ENCODE measurements at places on chromosomes 12 and 14.

DNA sequence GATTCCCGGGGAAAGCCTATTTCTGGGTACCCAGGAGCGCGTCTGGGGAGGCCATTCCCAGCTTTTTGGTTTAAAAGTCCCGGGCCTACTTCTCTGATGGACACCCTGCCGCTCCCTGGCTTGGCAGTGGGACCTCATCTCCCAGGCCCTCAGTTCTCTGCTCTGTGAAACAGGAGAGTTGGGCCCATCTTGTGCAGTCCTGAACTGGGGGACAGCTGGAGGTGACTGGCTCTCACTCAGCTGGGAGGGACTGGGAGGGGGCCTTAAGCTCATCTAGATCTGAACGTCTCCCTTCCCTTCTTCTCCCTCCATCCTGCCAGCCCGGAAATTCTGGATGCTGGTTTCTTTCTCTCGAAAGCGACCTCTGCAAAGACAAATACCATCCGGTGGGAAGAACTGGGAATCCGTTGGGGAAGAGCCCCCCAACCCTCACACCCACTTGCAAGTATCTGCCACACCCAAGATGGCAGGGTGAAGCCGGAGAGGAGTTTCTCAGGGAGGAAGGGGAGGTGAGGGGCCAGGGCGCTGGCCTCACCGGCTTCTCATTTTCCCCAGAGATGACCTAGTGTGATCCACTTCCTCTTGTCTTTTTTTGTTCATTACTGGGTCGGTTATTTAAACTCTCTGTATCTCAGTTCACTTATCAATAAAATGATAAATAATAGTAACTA, 1.4 kb downstream of the RIN3 start:
- DNase-seq: no peak

DNA sequence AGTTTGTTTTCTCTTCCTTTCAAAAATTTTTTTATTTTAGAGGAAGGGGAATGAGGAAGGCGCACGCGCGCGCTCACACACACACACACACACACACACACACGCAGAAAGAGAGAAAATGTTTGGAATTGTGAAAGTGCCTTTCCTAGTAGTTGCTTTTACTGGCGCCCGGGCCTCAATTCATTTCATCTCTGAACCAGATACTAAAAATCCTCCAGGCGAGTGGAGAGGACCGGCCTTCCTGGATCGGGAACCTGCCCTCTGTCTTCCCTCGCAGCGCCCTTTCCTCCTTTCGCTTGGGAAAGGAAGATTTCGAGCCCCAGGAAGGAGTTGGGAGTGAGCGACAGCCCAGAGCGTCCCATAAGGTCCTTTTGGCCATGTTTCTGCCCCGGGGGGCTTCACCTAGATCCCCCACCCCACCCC, 7.8 kb upstream of the TBX3 start:
- no peak for DNase-seq

DNA sequence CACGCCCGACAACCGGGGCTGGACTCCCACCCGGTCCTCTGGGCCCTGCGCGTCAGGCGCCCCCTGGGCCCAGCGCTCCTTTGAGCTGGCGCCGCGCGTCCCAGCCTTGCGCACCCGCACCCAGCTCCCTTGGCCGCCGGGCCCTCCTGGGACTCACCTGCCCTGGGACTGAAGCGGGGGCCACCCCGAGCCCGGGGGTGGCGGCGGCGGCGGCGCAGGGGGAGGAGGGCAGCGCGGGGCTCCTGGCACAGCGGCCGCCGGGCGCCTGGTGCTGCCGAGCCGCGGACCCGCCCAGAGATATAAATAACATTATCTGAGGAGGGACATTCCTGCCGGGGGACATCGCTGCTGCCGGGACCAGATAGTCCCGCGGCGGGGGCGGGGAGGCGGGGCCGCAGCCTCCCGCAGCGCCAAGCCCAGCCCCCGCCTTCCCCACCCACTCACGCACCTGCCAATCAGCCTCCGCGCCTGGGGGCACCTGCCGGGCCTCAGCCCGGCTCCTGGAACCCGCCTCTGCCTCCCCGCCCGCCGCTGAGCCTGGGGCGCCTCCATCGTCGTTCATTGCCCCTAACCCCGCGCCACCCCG, at the start of gene SPTB:
TSS of gene SPTB (minus strand) at position 273 of the 586 bp plus-strand sequence. CDS start 56,813 bp downstream, outside the sequence.
- peak; percentile 53 for DNase-seq

- DNase-seq: no peak
These were observed 9.7 kb downstream of the CKB start for GRCh38 chr14:103512701-103513611.

GRCh38 chr12:115383668-115384067, 699.7 kb upstream of the TBX3 start:
- DNase-seq: no peak

- DNase-seq: no peak
These were observed at the start of gene SYNDIG1L for GRCh38 chr14:74426202-74426582. Gene SYNDIG1L, minus strand, starts transcription at chr14:74426210. Its CDS starts 16,466 bp downstream, at chr14:74409744.

DNA sequence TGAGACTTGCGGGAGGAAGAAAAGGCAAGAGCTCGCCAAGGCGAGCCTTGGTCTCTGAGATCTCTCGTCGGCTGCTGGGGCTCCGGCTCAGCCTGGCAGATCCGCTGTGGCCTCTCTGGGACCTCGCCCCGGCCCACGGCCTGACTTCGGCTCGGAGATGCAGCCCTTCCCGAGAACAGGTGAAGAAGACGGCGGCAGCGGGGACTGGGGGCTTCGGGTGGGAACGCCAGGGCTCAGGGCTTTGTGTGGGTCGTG, 6.0 kb upstream of the HOXC9 start:
- no peak for DNase-seq

DNA sequence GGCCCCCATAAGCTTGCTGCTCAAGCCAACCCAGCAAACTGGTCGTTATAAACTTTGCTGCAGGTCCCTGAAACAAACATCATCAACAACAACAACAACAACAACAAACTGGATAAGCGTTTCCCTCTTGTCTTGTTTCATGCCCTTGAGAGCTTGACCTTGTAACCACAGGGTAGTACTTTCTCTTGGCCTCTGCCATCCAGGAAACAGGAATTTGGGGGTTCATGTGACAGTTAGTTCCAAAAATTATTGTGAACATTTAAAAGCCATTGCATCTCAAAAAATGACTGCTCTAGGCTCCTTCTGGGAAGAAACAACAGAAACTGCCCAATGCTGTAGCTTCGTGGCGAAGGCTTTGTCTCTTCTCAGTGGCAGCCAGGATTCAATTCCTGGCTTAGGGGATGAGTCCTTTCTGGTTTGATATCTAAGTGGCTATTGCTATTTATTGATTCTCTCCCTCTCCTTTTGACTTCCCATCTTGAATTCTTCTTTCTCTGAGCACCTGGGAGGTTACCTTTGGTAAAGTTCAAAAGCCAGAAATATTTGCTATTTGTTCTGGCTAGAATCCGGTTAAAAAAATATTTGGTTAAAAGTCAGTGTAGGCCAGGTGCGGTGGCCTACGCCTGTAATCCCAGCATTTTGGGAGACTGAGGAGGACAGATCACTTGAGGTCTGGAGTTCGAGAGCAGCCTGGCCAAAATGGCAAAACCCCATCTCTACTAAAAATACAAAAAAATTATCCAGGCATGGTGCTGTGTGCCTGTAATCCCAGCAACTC, 52.0 kb upstream of the CPM start:
- no peak for DNase-seq

DNA sequence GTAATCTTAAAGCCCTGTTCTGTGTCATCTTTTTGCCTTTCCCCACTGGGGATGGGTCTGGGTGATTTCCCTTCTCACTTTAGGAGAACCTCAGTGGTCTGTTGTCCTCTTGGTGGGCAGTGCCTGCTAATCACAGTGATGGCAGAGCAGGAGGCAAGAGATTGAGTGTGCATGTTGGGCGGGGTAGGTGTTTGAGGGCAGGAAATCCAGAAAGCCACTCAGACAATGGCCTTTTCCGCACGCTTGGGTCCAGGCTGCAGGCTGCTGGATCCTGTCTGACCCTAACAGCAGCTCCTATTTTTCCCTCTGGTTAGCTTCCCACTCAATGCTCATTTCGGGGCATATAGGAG, 13.7 kb upstream of the ITGA5 start:
- no peak for DNase-seq

All from stimulated activated naive CD8-positive, alpha-beta T cell treated with anti-CD3 and anti-CD28 coated beads, Interleukin-15, amount 100 ng/mL, for 72 hours (primary cell).